ENCODE measurements at places on chromosomes 6 and 20.

- DNase-seq = no peak
These were observed 58.2 kb downstream of the CSE1L start for GRCh38 chr20:49104365-49104648.

DNA sequence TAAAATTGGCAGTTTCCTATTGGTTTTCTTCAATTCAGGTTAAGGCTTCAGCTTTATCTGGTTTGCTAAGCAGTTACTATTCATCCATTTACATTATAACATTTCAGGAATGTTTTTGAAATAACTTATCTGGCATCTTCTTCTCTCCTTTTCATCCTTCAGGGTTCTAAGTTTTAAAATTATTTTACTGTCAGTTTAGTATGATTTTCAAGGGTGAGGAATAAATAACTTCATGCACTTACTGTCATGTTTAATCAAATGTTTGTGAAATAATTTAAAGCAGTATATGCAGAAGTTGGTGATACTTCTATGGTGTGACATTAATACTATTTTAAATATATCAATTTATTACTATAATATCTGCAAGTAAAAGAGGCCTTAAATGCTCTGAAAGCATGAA, 338.1 kb upstream of the MMS22L start:
- no peak for DNase-seq

- no peak for DNase-seq
These were observed 9.8 kb downstream of the SOX4 start for GRCh38 chr6:21603082-21603952.

- no peak for DNase-seq
These were observed 36.0 kb upstream of the SNX9 start for GRCh38 chr6:157787080-157787479.

GRCh38 chr6:132797951-132798868, at the start of gene SLC18B1:
Gene SLC18B1, minus strand, starts transcription at chr6:132798637. Its CDS starts 181 bp downstream, at chr6:132798456.
- DNase-seq = no peak

DNA sequence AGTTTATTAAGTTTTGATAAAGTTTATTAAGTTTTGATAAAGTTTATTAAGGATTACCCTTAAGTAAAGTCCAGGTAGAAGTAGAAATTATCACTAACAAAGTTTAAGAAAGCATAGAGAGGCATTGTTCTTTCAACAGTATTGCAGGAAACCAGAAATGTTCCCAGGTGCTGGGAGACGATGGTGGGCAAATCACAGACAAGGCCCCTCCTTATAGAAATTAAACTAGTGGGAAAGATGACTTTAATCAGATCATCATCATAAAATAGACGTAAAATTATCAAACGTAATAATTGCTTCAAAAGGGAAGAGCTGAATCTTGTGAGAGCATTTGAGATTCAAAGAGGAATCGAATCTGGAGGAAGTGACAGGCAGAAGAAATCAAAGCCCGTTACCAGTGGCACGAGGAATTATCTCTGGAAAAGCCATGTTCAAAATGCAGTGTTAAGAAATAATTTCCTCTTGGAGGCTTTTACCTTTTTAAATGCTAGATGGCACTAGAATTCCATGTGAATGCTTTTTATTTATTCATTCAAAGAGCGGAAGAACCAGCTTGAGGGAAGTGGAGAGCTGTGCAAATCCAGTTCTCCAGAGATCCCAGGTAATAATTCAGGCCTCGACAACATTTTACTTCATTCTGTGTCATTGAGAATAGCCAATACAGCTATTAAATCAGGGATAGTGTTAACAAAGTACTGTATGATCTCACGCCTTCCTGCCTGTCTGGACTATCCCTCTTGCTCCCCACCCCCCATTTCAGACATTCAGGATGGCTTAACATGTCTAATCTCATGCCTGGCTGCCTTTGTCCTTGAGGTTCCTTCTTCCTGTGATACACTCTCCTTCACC, 1.0 kb upstream of the APMAP start:
- DNase-seq = peak; percentile 23

DNA sequence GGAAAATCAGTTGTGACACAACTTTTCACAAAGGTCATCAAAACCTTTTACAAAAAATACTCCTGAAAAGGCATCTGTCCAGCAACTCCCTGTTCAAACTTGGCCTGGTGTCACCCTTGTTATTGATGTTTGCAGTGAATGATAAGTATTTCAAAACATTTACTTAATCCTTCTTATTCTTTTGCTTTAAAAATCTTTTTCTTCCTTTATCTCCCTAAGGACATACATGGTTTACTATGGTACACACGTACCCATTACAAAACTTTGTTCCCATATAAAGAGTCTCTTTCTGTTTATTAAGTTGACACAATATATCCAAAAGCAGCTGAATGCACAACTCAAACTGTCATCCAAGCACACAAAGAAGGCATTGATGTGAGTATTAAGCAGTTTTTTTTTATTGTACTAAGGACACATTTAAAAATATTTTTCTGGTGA, 17.5 kb downstream of the GSTA2 start:
- DNase-seq = no peak

DNA sequence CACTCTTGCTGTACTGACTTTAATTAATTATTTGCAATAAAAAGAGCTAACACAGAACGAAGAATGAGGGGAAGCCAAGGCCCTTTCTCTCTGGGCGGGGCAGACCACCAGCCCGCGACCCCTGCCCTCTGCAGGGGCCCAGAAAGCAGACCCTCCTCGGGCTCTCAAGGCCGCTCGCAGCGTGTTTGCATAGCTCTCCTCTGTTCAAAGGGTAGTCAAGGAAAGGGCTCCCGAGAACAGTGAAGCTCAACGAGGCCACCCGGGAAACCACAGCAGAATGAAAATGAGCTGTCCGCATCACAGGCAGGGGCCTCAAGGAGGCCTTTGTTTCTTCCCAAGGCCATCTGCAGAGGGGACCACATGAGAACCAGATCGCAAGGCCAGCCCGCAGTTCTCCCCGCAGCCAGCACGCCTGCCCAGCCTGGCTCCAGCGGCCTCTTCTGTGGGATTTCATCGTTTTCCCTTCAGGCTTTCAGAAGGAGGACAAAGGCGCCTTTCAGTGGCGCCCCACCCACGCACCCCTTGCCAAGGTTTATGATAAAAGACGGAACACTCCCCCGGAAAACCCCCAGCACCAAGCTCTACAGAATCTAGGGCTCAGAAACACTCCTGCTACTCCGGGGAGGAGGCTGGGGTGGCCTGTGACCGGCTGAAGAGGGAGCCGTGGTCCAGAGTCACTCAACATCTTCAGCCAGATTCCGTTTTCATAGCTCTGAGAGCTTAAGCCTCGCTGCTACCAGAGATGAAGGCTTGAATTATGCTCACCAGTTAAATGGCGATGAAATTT, 25.3 kb downstream of the ACSS1 start:
- no peak for DNase-seq

DNA sequence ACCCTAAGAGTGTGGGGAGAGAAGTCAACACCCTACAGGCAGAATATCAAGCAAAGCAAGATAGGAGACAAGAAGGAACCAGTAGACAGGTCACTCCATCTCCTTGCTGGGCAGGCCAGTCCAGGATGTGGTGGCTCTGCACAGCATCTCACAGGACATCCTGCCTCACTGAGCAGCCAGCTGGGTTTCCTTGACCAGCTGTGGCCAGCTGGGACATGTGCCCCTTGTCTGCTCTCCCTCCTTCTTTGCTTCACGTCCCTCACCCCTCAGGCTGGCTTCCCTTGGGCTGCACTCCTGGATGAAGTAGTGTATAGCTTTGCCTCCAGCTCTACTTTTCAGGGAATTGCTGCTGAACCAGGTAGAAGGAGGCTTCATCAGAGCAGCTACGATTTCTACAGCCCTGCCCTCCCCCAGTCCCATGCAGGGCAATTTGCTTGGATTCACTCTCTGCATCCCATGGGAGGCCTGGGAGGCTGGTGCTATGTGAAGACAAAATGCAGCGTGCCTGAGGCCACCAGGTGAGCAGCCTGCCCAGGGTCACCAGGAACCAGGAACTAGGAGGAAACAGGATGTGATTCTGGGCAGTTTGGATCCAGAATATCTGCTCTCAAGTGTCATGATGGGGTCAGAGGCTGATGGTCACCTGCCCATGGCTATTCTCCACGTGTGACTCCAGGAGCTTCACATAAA, 110.0 kb upstream of the PMEPA1 start:
- no peak for DNase-seq

DNA sequence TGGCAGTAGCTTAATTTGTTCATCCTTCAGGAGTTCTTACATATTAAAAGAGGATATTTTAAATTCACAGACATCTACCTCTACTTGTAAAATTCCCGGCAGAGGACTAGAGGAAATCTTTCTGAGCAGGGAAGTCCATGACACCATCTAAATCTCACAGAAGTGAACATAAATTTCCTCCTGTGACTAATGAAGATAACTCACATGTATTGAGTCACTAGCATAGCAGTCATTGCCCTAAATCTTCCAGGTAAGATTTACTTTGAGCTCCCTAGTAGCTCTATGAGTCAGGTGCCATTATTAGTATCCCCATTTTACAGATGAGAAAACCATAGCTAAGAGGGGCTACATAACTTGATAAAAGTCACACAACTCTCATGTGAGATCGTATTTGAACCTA, 1058.6 kb upstream of the FLRT3 start:
- no peak for DNase-seq

DNA sequence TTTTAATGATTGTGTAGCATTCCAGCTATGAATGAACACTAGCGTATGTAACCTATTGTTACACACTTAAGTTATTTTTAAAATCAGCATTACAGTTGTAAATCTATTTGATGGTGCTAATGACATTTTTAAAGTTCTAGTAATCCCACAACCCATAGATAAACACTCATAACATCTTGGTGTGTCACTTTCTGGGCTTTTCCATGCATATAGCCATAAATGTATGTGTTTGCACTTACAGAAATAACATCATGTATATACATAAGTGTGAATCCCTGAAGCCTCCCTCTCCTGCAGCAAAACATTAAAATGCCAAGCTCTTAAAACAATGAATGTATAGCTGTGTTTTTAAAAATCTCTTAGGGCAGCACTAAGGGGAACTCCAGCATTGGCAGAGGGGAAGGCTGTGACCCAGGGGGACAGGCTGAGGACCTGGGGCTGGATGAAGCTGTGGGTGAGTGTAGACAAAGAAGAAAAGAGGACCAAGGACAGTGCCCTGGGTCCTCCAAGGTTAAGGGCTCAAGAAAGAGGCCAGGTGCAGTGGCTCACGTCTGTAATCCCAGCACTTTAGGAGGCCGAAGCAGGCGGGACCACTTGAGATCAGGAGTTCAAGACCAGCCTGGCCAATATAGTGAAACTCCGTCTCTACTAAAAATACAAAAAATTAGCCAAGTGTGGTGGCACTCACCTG, 929 bp upstream of the CENPB start:
- DNase-seq = no peak

DNA sequence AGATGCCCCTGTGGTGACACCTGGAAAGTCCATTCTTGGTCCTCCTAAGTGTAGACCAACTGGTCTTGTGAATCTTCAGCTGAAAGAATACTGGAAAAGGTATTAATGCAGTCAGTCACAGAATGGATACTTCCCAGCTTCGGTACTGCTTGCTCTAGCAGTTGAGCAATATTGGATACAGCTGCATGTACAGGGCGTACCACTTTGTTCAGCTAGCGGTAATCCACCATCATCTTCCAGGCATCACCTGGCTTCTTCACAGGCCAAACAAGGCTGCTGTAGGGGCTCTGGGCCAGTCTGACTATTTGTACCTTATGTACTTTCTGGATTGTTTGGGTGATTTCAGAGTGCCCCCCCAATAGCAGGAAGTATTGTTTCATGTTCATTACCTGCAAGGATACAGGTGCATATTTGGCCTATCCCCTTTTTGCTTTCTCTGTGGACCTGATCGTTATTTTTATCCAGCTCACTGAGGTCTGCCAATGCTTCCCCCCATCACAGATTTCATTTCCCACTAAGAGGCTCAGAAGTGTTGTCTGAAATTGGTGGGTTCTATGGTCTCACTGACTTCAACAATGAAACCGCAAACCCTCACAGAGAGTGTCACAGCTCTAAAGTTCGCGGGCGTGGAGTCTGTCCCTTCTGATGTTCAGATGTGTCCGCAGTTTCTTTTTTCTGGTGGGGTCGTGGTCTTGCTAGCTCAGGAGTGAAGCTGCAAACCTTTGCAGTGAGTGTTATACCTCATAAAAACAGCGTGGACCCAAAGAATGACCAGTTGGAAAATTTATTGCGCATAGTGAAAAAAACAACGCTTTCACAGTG, 52.2 kb downstream of the TRIM27 start:
- DNase-seq = no peak

Data from AG09309 (cell line).